ENCODE measurements at places on chromosomes 6 and 20.

- DNase-seq = no peak
Measured at GRCh38 chr6:108027594-108027993, 46.9 kb downstream of the OSTM1 start.

- DNase-seq = no peak
Measured at GRCh38 chr6:87243812-87244211, 78.6 kb upstream of the SMIM8 start.

- DNase-seq = no peak
Measured at GRCh38 chr6:145017516-145017915, 717.8 kb downstream of the EPM2A start.

GRCh38 chr6:36957773-36958271 lies 3.3 kb downstream of the PI16 start:
- no peak for DNase-seq

DNA sequence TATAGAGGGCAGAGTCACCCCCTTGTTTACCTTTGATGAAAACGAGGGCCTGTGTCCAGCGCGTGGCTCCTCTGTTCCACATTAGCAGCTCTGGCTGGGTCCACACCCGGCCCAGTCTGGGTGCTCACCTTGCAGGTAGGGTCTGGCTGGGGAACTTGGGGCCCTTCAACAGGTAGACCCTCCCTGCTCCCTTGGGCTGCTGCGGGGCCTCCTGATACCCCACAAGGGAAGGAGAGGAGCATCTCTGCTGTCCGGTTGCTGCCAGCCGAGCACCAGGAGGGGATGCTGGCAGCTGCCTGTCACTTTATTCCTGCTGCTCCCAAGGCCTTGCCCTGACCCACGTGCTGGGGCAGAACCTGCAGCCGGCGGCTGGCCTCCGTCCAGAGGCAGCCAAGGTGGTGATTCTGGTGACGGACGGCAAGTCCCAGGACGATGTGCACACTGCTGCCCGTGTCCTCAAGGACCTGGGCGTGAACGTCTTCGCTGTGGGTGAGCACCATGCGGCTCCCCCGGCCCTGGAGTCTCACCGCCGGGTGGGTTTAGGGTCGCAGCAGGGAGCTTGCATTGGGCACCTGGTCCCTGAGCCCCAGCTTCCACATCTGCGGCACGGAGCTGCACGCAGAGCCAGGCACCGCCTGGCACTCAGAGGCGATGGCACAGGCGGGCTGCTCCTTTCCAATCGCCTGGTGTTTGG lies 15.4 kb downstream of the COL20A1 start:
- no peak for DNase-seq

GRCh38 chr20:5722927-5723326 lies 27.3 kb upstream of the SHLD1 start:
- DNase-seq = no peak

- no peak for DNase-seq
Measured at GRCh38 chr20:50610212-50610718, 81.1 kb downstream of the RIPOR3 start.

- DNase-seq = no peak
Measured at GRCh38 chr6:129767776-129768485, 58.0 kb upstream of the ARHGAP18 start.

DNA sequence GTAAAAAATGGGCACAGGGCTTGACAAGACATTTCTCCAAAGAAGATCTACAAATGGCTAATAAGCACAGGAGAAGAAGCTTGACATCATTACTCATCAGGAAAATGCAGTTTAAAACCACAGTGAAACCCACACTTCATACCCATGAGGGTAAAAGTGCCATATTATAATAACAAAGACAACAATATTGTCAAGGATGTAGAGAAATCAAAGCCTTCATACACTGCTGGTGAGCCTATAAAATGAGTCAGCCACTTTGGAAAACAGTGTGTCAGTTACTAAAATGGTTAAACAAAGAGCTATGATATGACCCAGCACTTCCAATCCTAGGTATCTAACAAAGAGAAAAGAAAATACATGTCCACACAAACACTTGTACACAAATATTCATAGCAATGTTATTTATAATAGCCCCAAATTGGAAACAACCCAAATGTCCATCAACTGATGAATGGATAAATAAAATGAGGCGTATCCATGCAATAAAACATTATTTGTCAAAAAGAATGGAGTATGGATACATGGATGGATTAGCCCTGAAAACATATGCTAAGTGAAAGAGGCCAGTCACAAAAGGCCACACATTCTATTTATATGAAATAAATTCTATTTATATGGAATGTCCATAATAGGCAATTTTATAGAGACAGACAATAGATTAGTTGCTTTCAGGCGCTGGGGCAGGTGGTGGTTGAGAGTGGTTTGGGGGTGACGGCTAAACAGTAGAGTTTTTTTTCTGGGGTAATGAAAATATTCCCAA lies 11.5 kb upstream of the IL20RA start:
- DNase-seq = no peak

GRCh38 chr6:110095935-110096334 lies 83.5 kb downstream of the WASF1 start:
- no peak for DNase-seq

- no peak for DNase-seq
Measured at GRCh38 chr6:38933426-38933825, 115.2 kb upstream of the GLP1R start.

DNA sequence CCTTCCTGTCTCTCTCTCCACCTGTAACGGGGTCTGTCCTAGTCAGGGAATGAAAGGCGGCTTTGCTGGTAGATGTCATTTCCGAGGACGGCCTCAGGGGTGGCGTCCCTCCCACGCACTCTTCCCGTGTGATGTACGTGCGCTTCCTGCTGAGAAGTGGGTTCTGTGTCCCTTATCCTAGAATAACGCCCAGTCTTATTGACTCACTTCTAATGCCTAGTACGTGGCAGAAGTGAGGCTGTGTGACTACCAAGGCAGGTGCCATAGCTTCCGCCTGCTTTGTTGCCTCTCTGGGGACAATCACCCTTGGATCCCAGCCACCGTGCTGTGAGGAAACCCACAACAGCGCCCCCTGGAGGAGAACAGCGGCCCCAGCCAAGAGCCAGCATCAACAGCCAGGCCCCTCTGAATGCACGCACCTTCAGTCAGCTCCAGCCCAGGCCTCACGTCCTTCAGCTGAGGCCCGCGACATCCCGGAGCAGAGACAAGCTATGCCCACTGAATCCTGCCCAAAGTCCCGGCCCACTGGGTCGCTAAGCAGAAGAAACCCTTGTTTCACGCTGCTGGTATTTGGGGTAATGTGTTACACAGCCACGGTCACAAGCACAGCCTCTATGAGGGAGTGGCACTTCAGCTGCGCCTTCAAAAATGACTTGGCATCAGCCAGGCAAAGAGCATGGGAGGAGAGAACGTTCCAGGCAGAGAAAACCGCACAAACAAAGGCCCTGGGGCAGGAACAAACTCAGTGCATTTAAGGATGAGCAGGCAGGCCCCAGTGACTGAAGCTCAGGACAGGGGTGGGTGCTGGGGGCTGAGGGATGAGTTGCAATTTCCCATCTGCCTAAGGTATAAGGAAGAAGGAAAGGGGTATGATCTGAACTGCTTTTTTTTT lies 224.2 kb downstream of the NFATC2 start:
- DNase-seq = peak; percentile 17

- DNase-seq = no peak
Measured at GRCh38 chr20:45873409-45874103, 7.5 kb upstream of the ZSWIM1 start.

- no peak for DNase-seq
Measured at GRCh38 chr6:55499591-55499990, 79.4 kb downstream of the HMGCLL1 start.

GRCh38 chr6:6717953-6718352 lies 129.4 kb downstream of the LY86 start:
- DNase-seq = no peak

DNA sequence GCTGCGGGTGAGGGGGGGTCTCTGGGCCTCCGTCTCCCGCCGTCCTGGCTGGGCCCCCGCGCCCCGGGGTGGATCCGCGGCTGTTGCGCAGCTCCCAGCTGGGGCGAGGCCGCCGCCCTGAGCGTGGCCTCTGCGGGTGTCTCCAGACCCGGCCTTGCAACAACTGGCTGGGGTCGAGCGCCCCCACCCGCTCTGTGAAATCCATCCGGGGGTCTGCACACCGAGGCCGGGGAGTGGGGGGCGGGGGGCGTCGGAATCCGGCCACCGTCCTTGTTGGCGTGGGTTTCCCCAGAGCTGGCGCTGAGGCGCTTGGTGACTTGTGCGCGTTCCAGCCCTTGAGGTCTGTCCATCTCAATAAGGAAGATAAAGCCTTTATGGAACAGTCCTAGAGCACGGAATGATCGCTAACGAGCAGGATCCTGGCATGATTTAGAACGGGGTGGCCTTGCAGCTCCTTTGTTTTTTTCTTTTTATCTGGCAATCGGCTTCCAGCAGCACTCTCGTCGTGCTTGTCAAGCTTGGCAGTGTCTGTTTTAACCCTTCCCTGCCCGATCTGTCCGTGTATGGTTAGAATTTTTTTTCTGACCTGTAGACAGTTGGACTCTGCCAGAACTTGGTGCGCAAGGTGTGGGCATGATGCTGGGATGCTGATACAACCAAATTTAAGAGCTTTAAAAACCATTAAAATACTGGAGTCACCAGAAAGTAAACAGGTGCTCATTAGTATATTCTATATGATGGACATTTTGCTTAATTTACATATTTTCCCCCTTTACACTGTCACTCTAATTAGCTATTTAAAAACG lies 675 bp downstream of the DSTN start:
- peak; percentile 1 for DNase-seq

DNA sequence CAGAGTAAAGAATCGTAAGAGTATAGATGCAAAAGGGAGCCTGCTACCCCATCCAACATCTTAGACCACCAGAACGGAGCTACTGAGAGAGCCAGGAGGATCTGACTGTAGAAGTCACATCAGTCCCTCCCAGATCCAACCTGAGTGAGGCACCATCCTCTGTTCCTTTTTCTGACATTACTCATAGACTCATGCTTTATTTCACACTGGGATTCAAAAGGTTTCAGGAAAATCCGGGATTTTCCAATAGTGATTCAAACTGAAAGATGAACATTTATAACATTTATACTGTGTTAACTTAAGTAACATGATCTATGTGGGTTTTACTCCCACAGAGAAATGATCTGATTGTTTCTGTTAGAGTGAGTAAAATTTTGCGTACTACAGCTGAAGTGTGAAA lies 868.6 kb upstream of the GJE1 start:
- no peak for DNase-seq

DNA sequence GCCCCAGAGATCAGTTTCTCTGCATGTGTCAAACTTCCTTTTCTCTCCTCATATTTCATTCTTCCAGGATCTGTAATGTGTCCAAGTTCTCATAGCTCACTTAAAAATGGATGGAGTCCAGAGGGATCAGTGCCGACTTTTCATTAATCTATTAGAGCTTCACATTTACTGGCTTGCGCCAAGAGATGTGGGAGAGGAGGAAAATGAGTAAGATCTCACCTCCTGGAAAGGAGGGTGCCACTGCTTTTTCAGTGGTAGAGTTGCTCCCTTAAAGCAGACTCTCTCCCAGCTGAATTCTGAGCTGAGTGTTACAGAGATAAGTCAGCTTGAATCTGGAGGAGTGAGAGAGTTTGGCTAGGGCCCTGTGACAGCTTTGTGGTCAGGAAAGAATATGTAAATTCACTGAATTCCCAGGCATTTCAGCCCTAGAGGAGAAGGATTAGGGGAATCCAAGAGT lies 175.9 kb downstream of the SOX4 start:
- DNase-seq = no peak

- DNase-seq = no peak
Measured at GRCh38 chr6:89314692-89315091, 407 bp downstream of the GABRR2 start.

DNA sequence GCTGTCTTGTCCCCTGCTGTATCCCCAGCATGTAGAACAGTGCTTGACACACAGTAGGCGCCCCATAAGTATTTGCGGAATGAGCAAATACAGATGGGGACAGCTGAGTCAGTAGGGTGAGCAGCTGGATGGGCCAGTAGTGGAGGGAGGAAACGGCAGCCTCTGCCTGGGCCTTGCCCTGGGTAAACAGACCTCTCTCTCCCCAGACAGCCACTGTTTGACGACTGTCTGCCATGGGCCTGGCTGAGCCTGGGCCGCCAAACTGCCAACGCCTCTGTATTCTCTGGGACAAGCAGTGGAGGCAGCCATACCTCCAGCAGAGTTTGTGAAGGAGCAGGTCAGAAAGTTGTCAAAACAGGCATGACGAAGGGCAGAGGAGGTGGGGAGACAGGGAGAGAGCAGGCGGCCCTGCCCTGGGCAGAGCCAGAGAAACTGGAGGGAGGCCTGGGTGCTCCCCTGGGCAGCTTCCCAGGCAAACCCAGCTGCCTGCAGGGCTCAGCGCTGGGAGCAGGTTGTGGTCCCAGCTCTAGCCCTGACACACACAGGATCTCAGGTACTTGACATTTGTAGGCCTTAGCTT lies 15.2 kb downstream of the HNF4A start:
- no peak for DNase-seq

DNA sequence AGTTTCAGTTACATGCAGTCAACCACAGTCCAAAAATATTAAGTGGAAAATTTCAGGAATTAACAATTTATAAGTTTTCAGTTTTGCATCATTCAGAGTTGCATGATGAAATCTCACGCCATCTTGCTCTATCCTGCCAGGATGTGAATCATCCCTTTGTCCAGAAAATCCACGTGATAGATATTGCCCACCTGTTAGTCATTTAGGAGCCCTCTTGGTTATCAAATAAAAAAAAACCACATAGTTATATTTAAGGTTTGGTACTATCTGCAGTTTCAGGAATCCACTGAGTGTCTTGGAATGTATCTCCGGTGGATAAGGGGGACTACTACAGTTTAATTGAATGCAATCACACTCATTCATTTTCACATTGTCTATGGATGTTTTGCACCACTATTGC lies 1249.0 kb upstream of the CITED2 start:
- DNase-seq = no peak

DNA sequence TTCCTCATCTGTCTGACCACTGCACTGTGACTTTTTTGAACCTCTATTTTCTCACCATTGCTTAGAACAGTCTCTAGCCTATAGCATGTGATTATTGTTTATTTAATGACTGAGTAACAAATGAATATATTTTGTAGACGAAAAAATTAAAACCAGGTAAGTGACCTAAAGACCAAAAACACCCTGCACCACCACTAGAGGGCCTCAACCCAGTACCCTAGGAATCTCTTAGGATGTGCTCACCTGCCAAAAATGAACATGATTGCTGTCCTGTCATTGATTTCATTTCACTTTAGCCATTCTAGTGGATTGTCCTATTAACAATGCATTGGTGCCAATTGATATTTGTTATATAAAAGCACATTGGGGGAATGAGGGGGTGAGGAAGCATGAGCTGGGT lies 199.1 kb downstream of the COL9A1 start:
- no peak for DNase-seq

- peak; percentile 23 for DNase-seq
Measured at GRCh38 chr6:79713701-79714322, 82.7 kb downstream of the SH3BGRL2 start.
